ENCODE measurements at places on chromosomes 3 and 15.

DNA sequence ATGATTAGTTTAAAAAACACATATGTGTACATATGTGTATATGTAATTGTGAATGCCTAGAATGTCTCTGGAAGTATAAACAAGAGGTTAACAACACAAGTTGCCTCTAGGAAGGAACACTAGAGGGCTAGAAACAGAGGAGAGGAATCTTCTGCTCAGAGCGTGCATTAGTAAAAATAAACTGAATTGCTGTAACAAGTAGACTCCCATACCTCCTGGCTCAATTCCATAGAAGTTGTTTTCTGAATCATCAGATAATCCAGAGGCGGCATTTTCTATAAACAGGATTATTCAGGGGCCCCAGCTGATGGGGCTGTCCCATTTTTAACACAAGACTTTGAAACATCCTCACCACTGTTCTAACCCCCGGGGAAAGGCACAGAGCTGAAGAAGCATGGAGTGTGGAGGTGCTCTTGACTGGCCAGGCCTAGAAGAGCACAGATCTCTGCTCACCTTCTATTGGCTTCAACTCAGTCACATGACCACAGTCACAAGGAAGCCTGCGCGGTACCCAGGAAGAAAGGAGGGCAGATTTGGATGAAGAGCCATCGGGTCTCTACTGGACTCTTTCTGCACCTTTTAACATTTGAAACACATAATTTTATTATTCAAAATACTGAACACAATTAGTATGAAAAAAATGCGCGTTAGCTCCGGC is 145.7 kb downstream of the TLE3 start:
- no peak for DNase-seq

DNA sequence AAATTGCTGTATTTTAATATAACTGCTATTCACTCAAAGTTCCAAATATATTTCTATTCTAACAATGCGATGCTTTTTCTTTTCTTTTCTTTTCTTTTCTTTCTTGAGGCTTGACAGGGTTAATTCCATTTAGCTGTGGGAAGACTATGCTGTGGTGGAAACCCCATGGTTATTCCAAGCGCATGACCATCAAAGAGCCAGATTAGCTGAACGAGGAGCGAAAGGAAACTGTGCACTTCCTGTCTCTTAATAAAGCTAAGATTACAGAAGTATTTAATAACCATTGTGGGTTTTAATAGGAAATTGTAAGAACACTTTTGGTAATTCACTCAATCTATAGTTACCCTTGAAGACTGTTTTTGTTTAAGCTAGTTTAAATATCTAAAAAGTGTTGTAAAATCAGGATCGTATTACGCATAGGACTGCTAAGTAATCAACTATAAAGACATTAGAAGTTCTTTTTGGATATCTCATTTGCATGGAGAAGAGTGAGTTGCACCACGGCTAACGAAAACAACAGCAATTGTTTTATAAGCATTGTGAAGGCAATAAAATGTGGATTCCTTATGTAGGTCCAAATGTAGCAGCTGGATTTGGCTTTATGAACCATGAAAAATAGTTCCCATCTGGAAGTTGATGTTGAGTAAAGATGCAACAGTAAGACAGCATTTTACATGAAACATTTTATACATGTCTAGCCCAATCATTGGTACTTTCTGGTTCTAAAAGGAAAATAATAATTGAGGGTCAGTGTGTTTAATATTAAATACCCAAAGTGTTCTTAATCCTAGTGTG is 105.4 kb downstream of the ZIC1 start:
- no peak for DNase-seq

- no peak for DNase-seq
Observed at GRCh38 chr15:34366271-34367065, 528 bp downstream of the LPCAT4 start.

DNA sequence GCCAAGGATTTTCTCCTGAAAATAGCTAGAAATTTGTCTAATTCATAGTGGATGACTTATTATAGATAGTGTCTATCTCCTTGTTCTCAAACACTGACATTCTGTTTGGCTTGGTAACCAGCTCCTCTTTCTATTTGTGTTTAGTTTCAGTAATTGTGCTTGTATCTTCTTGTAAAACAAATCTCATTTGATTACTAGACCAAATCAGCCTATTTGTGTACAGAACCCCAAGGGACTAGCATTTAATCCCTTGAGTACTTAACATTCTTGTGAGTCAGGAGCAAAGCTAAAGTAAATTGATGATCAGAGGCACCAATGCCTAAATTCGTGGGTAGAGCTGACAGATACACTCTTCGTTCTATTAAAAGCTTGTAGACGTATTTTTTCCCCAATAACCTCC is 306.5 kb upstream of the SLITRK3 start:
- DNase-seq, result no peak

GRCh38 chr3:138469874-138470273 is 35.5 kb downstream of the ESYT3 start:
- no peak for DNase-seq

- DNase-seq, result peak; percentile 36
Observed at GRCh38 chr3:79140708-79141107, 627.1 kb downstream of the ROBO1 start.

DNA sequence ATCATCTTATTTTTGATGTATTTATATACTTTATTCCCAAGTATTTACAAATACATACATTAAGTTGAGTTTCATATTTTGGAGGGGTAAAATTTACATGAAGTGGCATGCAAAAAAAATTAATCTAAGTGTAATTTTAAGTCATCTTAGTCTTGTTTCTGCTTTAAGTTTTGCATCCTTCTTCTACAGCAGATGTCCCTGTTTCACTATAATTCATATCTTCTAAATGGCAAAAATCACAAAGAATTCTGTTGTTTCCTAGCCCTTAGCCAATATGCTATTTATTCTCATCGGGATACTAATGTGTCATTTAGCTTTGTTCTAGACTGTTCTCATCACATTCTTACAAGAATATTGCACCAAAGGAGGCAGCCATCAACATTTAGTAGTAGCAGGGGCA is 831.9 kb downstream of the GBE1 start:
- DNase-seq, result no peak

GRCh38 chr15:60362321-60363086 is 35.3 kb downstream of the ANXA2 start:
- DNase-seq, result peak; percentile 58
